Effector CD4-positive, alpha-beta T cell (primary cell): ENCODE measurements at places on chromosomes 7 and 10.

GRCh38 chr10:75202321-75203045 is 8.1 kb upstream of the VDAC2 start:
- no peak for DNase-seq

DNA sequence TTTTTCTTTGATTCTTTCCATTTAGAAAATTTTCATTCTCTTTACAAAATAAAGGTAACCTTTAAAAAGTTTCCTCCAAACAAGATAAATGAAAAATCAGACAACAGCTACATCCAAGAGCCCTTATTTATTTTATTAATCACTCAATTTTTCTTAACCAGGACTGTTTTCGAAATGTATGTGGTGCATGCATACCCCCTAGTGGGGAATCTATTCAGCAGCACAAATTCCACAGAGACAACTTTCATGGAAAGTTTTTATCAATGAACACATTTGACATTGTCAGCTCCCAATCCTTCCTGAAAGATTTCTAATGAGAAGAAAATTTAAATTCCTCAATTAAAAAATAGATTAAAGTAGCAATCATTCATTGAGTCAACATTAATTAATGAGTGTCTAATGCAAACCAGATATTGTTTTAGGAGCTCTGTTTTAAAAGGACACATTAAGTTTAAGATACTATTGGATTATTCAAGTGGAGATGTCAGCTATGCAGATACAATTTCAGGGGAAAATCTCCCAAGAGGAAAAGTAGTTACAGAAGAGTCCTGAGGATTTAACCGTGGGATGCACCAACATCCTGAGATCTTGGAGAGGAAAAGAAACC is 5.2 kb upstream of the HTR7 start:
- DNase-seq, result no peak

GRCh38 chr7:27107391-27108381 is 5.2 kb upstream of the HOXA2 start:
- no peak for DNase-seq

- DNase-seq, result no peak
Measured at GRCh38 chr10:79293841-79294581, 53.3 kb upstream of the PPIF start.

- no peak for DNase-seq
Measured at GRCh38 chr10:28587970-28588290, 55.0 kb downstream of the WAC start.

GRCh38 chr7:124155432-124156022 is 122.7 kb upstream of the TMEM229A start:
- DNase-seq, result no peak

DNA sequence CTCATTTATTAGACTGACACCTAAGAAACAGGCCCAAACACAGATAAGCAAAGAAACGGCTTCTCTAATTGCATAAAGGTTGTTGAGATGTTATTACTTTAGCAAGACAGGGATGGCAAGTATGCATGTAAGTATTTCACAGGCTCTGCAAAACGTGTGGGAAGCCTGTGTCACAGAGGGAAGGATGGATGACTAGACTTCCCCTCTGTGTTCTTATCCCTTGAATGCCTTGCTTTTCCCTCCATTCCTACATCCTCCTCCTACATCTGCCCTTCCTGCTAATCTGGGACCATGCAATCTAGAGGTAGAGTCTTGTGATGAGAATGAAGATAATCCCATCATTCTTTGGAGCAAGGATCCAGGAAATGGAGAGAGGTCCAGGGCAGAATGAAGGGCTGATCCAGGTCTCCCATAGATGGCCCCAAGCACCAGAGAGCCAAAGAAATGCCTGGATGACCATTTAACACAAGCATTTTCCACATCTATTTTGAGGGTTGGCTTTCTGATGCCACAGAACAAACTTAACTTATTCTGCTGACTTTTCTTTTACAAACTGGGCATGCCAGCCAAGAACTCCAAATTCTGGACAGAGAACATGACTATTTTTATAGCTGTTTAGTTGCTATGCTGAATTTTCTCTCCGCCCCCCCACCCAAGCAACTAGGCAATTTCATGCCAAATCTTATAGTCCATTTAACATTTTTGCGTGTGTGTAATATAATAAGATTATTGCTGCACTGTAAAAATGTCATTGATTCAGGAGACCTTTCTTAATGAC is 48.1 kb downstream of the NRP1 start:
- DNase-seq, result no peak

- no peak for DNase-seq
Measured at GRCh38 chr7:103996017-103996551, 6.6 kb upstream of the RELN start.

DNA sequence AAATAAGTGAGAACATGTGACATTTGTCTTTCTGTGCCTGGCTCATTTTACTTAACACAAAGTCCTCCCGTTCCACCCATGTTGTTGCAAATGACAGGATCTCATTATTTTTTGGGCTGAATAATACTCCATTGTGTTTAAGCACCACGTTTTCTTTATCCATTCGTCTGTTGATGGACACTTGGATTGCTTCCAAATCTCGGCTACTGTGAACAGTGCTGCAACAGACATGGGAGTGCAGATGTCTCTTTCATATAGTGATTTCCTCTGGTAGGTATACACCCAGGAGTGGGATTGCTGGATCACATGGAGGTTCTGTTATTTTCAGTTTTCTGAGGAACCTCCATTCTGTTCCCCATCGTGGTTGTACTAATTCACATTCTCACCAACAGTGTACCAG is 264.4 kb upstream of the GALNT17 start:
- DNase-seq, result no peak

DNA sequence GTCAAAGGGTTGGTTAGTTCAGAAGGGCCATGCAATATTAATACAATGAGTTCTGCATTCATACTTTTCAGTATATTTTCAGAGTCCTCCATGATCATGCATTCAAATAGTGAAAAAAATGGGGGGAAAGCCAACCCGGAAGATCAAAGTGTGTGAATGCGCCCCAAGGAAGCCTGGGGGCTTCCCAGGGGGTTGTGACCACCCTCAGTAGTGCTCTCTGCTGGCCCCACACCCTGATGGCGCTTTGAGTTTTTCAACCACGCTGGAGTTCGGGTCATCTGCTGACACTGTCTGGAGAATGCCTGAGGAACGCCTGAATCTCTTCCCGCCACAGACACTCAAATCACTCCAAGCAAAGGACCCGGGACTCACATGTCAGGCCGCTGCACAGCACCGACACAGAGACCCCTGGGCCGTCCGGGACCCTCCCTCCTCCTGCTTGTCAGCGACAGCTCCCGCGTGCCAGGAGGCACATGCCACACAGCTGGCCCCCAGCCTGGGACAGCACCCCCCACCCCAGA is 1.0 kb downstream of the TNS3 start:
- no peak for DNase-seq

- DNase-seq, result no peak
Measured at GRCh38 chr7:127322351-127322750, 69.6 kb upstream of the GRM8 start.

DNA sequence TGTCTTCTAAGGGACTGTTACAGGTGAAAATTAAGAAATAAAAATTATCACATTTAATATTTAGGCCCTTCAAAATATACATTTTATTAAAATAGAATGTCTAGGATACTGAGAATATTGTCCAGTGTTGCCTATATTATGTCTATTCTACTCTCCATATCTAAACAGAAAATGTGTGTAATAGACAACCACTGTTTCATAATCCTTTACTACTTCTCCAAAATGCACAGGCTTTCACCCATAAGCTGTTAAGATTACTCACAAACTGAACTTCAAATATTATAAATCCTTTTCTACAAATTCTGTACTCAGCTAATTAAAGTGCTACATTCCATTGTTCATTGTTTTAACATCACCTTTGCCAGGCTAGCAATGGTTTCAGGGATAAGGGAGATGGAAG is 56.7 kb upstream of the TFEC start:
- no peak for DNase-seq

- no peak for DNase-seq
Measured at GRCh38 chr10:3167611-3168330, 4.8 kb downstream of the PITRM1 start.

- DNase-seq, result no peak
Measured at GRCh38 chr10:78972160-78972946, 96.4 kb upstream of the ZMIZ1 start.

- DNase-seq, result no peak
Measured at GRCh38 chr7:45919231-45919784, 1.8 kb downstream of the IGFBP3 start.

DNA sequence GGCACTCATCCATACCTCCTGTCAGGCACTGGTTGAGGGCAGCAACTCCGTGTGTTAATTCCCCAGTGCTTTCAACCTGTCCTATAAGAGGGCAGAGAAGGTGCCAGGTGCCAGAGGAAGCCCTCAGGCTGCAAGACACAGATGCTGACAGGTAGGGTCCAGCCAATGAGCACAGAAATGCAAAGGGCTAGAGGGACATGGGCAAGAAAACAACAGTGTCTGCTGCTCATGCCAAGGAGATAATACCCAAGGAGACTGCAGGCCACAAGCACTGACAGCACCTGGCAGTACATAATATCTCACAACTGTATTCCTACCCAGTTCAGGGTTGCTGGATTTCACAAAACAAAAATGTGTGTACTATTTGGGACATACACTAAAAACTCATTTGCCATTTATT is 38.4 kb upstream of the TM9SF3 start:
- no peak for DNase-seq

GRCh38 chr7:40673285-40673684 is 538.5 kb downstream of the SUGCT start:
- no peak for DNase-seq

- DNase-seq, result no peak
Measured at GRCh38 chr10:69468751-69469089, 17.5 kb downstream of the TSPAN15 start.

DNA sequence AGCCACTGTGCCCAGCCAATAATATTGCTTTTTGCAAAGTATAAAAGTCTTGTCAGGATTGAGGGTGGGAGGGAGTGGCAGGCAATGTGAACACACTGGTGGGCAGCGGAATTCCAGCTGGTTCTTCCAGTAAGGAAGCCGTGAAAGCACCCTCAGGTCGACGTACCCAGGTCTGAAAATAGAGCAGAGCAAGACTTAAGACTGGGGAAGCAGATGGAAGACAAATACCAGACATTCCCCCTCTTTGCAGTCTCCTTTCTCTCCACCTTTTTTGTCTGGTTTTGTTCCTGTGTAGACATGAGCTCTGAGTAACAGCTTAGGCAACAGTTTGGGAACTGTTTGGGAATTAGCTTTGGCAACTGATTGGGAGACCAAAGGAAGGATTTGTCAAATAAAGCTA is 17.6 kb upstream of the CSTF2T start:
- DNase-seq, result no peak

DNA sequence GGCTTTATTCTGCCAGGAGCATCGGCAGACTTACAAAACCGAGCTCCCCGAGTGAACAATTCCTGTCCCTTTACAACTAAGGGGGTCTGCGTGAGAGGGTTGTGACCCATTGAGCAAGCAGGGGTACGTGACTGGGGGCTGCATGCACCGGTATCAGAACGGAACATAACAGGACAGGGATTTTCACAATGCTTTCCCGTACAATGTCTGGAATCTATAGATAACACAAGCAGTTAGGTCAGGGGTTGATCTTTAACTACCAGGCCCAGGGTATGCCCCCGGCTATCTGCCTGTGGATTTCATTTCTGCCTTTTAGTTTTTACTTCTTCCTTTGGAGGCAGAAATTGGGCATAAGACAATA is 38.1 kb upstream of the GSDME start:
- DNase-seq, result no peak

GRCh38 chr10:6044751-6045313 is 17.3 kb downstream of the IL2RA start:
- no peak for DNase-seq

GRCh38 chr10:99412099-99412498 is 18.3 kb downstream of the GOT1 start:
- DNase-seq, result no peak

DNA sequence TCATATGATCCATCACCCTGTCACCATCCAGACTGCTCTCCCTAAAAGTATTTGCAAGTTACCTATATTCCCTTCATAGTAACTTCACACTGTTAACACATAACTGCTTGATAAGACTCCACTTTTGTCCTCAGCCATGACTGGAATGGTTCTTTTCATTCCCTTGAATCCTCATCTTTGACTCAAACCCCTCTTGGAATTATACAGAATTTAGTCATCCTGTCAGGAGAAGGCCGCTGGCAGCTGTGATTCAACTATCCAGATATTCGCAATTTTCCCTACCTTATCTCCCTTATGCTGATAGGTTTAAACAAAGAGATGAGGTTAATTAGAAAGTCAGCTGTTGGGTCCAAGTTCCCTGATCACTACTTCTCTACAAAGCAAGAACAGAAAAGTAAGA is 143.0 kb upstream of the HPS1 start:
- DNase-seq, result no peak

DNA sequence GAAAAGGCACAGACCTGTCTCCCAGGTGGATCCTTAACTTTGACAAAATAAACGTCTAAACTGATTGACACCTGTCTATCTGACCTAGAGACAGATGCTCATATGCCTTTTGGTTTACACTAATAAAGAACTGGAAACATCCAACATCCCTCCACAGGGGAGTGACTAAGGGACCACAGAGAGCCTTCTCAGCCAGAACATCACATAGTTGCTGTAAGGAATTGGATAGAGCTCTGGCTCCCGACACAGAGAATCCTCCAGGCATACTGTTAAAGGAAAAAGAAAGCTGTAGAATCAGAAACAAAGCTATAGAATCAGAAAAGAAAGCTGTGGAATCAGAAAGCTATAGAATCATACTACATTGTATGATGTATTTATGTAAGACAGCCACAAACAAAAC is 258.8 kb downstream of the STK31 start:
- no peak for DNase-seq

- no peak for DNase-seq
Measured at GRCh38 chr7:46024263-46024916, 103.3 kb upstream of the IGFBP3 start.

- no peak for DNase-seq
Measured at GRCh38 chr10:31819391-31819820, 109.2 kb downstream of the ARHGAP12 start.

- DNase-seq, result no peak
Measured at GRCh38 chr10:44437840-44438511, 53.1 kb upstream of the CXCL12 start.

DNA sequence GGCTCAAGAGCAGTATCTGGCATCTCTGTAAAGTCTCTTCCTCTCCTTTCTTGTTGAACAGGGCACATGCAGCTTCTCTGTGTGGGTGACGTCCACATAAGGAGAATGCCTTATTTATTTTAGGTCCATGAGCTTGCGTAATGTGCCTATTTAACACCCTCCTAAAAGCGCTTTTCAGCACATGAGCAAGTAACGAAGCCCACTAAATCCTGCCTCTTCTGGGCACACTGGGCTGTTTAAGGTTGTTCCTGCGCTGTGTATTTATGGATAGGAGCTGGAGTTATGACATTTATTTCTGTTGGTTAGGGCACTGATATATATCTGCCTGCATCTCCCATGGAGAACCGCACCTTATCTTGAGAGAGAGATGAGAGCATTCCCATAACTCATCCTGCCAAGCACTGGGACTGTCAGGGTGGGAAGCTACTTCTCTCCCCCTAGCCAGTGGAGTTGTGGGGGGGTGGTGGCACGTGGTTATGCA is 76.1 kb downstream of the LRRC4 start:
- DNase-seq, result no peak
